ENCODE measurements at places on chromosomes 6 and 20. TPM values are rescaled to one million over a fixed set of nuclear protein-coding genes. Genes with fewer than 3 reads are reported as not detected.

DNA sequence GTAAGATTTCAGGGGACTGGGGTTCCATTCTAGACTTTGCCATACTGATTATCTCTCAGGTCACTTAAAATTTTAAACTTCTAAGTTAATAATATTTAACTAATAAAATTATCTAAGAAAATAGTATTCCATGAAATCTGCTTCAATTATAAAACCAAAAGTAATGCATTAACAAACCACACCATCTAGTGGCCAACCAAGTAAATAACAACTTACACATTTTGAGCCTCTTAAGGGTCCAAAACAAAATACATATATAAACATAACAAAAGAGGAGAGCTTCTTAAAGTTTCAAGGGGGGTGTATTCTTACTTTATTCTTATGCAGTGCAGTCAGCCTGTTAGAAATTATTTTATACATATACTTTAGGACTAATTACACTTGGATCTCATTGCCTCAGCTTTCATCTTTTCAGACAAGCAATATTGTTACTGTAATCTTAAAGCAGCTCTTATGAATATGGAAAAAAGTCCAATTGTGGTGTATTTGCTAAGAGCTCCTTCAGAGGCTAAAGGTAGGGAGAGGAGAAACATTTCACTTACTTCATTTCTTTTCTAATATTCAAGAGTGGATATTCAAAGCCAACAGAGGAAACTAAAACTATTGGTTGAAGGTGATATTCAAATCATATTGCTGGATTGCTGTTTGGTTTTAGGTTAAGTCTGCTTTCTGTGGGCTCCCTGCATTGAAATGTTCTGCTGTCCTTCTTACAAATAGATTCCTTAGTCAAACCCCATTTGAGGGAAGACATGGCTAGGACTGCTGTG lies 199.7 kb upstream of the SIM1 start:
- DNase-seq = no peak

GRCh38 chr6:82597201-82597600 lies 233.6 kb downstream of the TPBG start:
- no peak for DNase-seq

- no peak for DNase-seq
Measured at GRCh38 chr6:3813150-3813780, 35.9 kb upstream of the FAM50B start.

DNA sequence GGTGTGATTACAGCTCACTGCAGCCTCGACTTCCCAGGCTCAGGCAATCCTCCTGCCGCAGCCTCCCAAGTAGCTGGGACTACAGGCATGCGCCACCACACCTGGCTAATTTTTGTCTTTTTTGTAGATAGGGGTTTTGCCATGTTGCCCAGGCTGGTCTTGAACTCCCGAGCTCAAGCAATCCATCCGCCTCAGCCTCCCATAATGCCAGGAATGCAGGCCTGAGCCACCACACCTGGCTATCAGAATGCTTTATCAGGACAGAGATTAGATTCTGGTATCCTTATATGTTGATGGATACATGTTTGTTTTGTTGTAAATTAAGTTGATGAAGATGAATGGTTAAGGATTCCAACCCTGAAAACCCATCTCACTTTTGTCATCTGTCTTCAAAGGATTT lies 24.2 kb downstream of the LHFPL5 start:
- no peak for DNase-seq

DNA sequence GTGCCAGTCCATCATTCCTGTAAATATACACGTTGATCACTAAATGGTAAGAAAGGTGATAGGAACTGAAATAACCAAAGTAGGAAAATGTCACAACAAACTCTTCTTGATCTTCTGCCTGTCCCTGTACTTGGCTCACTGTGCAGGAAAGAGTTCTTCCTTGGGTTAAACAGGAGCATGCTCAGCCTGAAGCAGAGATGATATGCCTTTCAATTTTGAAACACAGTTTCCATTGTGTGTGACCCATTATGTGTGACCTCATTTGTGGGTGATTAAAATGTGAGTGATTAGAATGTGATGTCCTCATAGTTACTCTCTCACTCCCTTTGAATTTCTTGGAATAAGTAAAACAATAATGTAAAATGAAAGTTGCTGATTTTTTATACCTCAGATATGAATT lies 427.2 kb upstream of the AGPAT4 start:
- DNase-seq = no peak

WFDC5 gene
- not detected for total RNA-seq

- no peak for DNase-seq
Measured at GRCh38 chr6:42304053-42304712, 86.5 kb upstream of the MRPS10 start.

DNA sequence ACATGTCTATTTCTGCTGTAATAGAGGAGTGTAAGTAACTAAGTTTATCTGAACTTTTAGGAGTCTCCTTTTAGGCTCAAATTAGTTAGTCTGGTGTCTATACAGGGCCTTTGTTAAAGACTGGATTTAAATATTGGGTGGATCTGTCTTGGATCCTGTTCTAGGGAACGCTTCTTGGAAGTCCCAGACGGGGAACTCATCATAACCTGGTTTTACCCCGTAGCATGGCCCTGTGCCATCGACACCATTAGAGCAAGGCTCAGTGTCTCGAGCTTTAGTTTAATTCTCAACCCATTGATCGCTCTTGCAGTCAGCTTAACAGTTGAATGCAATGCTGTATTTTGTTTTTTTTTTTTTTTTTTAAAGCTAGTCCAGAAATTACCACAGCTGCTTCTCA lies 89.9 kb downstream of the CARMIL1 start:
- no peak for DNase-seq

GRCh38 chr6:30013291-30013922 lies 47.7 kb upstream of the POLR1H start:
- no peak for DNase-seq

All from omental fat pad (tissue), 4 donors.